ENCODE measurements at places on chromosomes 11 and 22. TPM values are rescaled to one million over a fixed set of nuclear protein-coding genes. Genes with fewer than 3 reads are reported as not detected.

Gene IFITM1
- 169 TPM for total RNA-seq

DNA sequence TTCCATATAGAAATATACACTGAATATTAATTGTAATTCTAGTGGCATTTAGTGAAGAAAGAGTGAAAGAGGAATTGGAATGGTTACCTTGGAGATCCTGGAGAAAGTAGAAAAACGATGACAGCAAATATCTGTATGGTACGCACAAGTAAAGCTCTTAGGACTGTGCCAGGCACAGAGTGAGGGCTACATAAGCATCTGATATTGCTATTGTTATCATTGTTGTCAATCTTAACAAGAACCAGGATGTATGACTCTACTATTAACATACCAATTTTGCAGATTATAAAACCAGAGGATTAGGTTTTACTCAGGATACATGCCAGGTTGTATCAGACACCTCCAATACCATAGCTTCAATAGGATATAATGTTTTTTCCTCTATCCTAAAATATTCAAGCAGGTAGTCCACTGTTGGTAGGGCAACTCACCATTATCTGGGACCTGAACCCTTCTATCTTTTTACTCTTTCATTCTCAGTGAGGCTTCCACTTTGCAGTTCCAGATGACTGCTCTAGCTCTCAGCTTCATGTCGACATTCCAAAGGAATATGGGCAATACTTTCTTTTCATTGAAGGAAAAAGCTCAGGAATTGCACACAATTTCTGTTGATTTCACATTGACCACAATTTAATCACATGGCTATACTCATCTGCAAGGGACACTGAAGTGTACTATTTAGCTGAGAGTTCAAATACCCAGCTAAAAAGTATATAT is 73.2 kb downstream of the RAB38 start:
- DNase-seq = no peak

DNA sequence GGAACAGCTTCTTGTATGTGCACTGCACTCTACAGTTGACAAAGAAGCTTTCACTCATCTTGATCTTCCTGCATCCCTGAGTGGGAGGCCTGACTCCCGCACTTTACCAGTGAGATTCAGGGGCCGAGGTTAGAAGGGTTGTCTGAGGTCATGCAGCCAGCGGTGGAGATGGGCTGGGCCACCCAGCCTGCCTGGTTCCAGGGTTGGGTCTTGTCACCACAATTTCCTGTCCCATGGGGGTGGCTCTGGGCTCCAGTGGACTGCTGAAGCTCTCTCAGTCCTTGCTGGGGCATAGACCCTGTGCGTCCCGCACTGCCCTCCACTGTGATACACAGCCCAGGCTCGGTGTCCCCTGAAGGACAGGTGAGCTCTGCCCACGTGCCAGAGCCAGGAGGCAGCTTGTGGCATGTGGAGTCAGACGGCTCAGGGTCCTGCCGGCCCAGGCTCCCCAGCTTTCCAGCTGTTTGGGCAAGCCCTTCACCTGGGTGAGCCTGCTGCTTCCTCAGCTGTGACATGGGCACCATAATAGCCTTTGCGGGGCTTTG is 6.9 kb upstream of the MYO7A start:
- DNase-seq = no peak

- no peak for DNase-seq
Measured at GRCh38 chr22:20803696-20804324, 29.9 kb downstream of the SERPIND1 start.

Gene PRODH
- total RNA-seq = 3.1 TPM

Gene C11orf42
- total RNA-seq = not detected

Gene BIRC3
- 11.9 TPM for total RNA-seq

DNA sequence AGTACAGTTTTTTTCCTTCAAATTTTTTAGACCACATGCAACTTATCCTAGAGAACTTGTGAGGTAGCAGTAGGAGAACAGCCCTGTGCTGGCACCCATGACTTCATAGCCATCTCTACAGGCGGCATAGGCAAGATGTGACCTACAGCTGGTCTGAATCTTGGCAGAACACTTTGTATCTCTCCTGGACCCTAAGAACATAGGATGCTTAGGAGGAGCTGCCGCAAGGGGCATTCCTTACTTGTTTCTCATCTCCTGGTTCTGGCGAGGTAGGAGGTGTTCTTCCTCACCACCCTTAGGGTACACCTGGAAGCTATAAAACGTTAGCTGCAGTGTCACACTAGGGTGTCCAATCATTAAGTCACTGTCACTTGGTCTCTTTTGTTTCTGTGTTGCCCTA is 16.4 kb downstream of the CWC15 start:
- DNase-seq = no peak

Gene TOP3B
- 14.8 TPM for total RNA-seq

DNA sequence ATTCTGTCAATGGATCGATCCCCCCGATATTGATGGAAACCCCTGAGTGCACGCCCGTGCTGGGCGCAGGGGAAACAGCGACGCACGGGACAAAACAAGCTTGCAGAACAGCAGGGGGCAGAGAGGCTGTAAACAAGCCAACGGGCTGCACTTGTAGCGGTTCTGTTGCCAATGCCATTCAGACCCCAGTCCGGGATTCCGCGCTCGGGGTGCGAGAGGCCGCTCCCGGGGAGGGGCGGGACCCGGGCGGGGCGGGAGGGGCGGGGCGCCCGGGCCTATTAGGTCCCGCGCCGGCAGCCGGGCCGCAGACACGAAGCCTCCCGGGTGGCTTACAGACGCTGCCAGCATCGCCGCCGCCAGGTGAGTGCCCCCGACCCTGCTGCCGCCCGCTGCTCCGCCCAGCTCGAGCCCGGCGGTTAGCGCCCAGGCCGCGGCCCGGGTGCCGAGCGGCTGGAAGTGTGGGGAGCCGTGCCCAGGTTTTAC is at the start of gene BIK:
Gene BIK, plus strand, starts transcription at position 307 of the 483 bp plus-strand sequence. CDS start 13,273 bp downstream, outside the sequence.
- no peak for DNase-seq

Gene COX8A
- total RNA-seq = 780 TPM

GRCh38 chr11:119828819-119829218 is 99.8 kb upstream of the NECTIN1 start:
- no peak for DNase-seq

Gene IGF2
- 34.6 TPM for total RNA-seq

Gene GDPD4
- not detected for total RNA-seq

GRCh38 chr11:63592975-63593395 is 21.2 kb downstream of the PLAAT3 start:
- DNase-seq = no peak

DNA sequence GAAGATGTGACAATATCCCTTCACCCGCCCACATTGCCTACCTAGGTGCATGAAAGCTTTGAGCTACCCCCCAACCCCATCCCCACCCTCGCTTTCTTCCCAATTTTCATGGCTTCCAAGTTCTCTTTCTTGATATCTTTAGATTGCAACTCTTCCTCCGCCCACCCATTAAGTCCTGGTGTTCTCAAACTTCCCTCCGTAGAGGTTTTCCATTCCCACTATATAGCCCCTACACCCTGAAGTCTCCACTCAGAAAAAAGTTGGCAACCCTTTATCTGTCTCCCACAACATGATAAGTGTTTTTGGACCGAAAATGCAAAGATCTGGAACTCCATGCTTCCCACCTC is 572 bp downstream of the ZNF70 start:
- no peak for DNase-seq

DNA sequence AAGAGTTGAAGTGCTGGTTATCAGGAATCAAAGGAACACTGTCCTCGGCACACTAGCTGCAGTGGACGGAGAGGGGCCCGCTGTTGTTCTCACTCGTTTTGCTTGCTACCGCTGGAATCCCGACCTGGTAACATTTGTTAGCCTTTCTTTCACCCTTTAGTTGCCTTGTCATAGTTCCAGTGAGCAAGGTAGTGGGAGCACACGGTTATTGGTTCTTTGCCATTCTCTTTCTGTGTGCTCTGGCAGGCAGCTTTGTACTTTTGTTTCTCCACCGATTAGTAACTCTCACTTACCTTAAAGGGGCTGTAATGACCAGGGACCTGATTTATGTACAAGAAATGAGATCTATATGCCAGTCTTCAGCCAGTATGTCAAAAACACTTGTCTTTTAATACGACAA is 1.8 kb downstream of the DEPDC7 start:
- DNase-seq = no peak

All from right cardiac atrium (tissue), 5 donors.